ENCODE measurements at places on chromosomes 2 and 18.

- no peak for DNase-seq
Measured at GRCh38 chr18:58285449-58286130, 241.6 kb downstream of the NEDD4L start.

GRCh38 chr2:121653035-121653434 lies 3.8 kb upstream of the CLASP1 start:
- no peak for DNase-seq

DNA sequence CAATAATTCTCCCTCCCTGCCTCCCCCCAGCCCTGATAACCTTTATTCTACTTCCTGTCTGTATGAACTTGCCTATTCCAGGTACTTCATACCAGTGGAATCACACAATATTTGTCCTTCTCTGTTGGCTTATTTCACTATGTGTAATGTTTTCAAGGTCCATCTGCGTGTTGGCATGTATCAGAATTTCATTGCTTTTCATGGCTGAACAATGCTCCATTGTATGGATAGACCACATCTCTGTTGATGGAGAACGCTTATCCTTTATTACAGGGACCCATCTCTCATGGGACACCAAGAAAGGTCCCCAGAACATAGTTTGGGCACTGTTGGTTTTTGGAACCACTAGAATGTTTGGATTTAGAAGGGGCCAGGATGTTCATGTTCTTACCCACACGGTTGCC lies 40.2 kb downstream of the ATOH8 start:
- DNase-seq, result no peak

DNA sequence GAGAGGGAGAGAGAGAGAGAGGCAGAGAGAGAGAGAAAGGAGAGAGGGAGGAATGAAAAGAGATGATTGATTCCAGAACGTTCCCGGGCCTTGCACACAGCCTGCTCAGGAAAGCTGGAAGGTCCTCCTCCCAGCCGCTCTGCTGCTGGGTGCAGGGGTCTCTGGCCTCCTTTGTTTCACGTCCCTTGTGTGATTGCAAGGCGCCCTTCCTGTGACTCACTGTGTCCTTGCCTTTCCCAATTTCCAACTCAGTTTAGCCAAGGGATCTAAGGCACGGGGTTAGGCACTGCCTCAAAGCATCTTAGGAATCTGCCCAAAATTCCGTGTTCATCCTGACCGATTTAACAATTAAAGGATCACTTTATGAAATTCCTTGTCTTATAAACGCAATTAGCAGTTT lies 221.2 kb downstream of the KLHL29 start:
- DNase-seq, result no peak

DNA sequence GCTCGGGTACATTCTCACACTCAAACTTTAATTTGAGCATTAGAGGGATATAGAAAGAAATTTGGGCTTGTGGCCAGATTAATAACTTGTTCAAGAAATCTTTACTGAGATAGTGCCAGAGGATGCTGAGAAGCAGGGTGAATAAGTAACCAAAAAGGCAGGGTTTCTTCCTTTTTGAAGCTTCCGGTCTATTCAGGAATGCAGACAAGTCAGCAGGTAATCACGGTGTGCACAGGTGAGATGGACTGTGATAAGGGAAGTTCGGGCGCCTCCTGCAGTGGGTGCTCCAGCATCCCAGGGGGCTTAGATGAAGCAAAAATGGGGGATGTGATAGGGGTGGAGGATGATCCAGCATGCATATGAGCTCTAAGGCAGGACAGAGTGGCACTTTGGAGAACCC lies 44.9 kb upstream of the CYP1B1 start:
- no peak for DNase-seq

- DNase-seq, result no peak
Measured at GRCh38 chr2:133685636-133686215, 117.5 kb upstream of the NCKAP5 start.

GRCh38 chr2:46344706-46345105 lies 47.5 kb downstream of the EPAS1 start:
- DNase-seq, result no peak

GRCh38 chr2:224948005-224948404 lies 94.3 kb downstream of the DOCK10 start:
- no peak for DNase-seq

GRCh38 chr2:27721884-27722485 lies 49.5 kb upstream of the MRPL33 start:
- DNase-seq, result no peak

- DNase-seq, result no peak
Measured at GRCh38 chr2:9262671-9263171, 56.1 kb downstream of the ASAP2 start.

GRCh38 chr2:36770542-36771287 lies 74.2 kb downstream of the VIT start:
- DNase-seq, result no peak

DNA sequence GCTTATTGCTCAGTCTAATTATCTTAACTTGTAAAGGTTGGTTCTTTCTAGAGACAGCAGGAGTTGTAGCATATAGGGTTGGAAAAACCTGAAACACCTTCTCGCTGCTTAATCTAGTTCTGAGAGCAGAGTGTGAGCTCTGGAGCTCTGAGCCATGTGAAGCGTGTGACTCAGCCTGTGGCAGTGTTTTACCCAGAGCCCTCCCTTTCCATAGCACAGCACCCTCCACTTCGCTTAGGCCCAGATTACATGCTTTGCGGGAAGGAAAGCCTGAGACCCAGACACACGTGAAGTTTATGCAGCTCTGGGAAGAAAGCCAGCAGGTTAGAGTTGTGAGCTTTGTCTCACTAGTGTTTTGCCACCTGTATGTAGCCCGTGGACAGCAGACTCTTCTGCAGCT lies 74.5 kb downstream of the INPP4A start:
- DNase-seq, result no peak

GRCh38 chr18:10422731-10423130 lies 31.7 kb upstream of the APCDD1 start:
- no peak for DNase-seq

DNA sequence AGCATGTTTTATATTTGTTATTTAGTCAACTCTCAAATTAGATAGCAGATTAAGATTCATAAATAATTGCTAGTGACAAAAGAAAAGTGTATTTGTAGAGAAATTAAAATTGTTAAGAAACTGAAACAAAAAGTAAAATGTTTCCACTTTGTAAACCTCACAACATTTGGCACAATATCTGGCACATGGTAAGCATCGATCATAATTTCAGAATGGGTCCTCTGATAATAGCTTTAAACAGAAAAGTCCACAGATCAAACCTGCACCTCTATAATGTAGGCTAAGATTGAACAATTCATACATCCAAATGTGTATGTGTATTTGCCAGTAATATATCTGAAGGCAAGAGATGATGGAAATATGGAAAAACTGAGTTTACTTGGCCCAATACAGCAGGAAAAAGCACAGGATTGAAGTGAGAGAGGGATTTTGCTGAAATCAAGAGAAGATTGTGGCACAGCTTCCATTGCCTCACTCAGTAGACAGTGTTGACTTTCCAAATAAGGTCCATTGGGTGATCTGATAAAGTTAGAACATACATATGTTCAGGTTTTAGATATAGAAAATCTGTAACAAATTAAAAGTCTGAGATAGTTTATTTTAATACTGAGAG lies 39.4 kb downstream of the COBLL1 start:
- DNase-seq, result no peak

DNA sequence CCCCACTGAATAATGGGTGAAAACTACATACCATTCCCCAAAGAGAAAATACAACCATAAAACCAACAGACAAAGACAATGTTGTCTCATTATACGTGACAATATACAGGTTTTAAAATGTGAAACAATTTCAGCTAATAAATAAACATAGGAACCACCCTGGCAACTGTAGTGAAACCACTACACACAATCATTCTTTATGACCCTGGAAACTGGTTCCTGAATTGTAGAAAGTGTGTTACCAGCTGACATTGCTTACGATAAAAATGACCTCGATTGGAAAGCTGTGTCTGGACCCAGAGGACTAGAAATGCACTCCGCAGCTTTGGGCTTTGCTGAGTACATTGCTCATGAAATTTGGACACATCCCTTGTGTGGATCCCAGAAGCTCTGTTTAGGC lies 73.9 kb upstream of the LPIN2 start:
- no peak for DNase-seq

DNA sequence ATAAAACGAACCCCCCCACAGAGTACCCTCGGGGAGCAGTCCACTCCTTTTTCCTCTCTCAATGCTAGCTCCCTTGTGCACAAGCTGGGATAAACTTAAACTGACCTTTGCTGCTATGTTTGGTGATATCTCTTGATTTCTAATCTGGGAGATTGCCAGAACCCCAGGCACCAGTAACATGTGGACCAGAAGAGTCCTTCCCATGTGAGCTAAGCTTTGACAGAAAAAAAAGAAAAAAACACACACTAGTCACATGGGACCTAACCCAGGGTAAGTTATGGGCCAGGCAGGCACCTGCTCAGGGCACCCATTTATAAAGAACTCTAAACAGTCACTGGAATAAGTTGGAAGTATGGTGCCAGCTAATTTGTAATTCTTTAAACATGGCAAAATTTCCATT lies 242.6 kb downstream of the EN1 start:
- no peak for DNase-seq

DNA sequence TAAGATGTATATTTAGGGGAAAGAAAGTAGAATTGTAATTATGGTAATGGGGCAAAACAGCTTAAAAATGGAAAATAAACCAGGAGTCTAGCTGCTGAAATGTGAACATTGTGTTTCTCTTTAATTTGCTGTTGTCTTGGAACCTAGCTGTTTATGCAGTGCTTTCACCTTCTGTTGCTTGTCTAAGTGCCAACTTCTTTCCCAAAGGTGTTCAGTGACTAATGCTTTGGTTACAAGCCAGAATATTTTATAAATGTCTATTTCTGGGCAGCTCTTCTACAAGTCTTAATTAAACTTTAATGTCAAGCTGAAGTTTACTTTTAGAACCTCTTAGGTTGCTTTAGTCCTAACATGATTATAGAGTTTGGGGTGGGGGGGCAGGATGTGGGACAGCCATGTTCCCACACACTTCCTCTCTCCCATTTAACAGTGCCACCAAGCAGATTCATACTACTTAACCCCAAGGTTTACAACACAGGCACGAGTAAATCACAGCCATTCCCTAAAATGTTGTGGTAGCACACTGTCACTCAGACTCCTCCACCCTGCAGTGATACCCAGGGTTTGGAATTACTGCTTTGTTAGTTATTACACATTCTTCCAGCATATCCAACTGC lies 60.6 kb downstream of the ITGA4 start:
- DNase-seq, result no peak

DNA sequence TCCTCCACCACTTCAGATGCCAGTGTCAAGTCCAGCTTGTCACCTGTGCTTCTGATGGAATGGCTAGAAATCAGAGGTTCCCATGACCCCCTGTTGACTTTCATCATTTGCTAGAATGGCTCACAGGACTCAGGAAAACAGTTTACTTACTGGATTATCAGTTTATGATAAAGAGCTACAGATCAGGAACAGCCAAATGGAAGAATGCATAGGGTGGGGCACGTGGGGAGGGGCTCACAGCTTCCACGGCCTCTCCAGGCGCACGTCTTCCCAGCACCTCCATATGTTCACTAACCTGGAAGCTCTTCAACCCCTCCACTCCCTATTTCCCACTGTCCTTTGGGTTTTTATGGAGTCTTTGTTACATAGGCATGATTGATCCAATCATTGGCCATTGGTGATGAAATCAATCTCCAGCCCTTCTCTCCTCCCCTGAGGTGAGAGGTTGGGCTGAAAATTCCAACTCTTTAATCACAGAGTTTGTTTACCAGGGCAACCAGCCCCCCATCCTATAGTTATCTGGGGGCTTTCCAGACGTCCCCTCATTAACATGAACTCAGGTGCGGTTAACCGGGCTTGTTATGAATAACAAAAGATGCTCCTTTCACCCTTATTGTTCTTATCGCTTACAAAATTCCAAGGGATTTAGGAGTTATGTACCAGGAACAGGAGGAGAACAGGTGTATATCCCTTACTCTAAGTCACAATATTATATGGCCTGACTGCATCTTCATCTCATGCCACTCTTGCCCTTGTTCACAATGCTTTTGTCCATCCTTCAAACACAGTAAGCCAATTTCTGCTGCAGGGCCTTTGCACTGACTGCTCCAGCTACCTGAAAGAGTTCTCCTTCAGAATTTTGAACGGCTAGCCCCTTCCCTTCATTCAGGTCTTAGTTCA lies 35.2 kb downstream of the ANXA4 start:
- no peak for DNase-seq

DNA sequence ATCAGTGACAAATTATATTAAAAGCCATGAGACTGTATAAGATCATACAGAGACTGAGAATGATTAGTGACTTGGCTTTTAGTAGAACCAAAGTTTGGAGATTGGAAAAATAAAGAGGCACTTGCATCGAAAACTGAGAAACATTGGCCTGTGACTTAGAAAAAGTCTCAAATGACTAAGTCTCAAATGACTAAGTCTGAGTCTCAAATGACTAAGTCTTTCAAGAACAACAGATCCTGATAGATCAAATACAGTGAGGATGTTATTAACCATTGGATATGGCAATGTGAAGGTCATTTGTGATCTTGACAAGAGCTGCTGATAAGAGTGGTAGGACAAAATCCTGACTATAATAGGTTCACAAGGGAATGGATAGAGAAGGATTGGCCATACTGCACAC lies 135.5 kb upstream of the FANCL start:
- no peak for DNase-seq

- peak; percentile 14 for DNase-seq
Measured at GRCh38 chr18:76875390-76876325, 53.3 kb downstream of the ZNF236 start.

- no peak for DNase-seq
Measured at GRCh38 chr2:33859811-33860461, 260.8 kb upstream of the FAM98A start.

GRCh38 chr2:111030945-111031344 lies 89.8 kb upstream of the BCL2L11 start:
- no peak for DNase-seq

DNA sequence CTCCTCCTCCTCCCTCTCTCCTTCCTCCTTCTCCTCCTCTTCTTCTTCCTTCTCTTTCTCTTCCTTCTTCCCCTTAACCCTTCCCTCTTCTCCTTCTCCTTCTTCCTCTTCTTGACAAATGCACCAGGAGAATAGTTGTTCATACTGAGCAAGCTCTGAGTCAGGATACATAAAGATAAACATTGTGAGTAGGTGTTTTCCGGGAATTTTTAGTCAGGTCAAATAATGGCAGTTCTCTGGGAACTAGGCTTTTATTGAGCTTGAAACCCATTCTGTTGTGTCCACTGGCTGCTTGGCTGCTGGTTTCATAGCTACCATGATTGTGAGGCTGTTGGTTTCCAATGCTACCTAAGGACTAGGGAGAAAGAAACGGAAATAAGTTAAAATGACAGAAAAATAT lies 1144.7 kb upstream of the DDX18 start:
- no peak for DNase-seq

- no peak for DNase-seq
Measured at GRCh38 chr18:6997808-6998207, 119.8 kb downstream of the LAMA1 start.

GRCh38 chr2:238082151-238082550 lies 18.0 kb upstream of the ESPNL start:
- no peak for DNase-seq

- no peak for DNase-seq
Measured at GRCh38 chr2:893311-893710, 57.3 kb upstream of the SNTG2 start.

GRCh38 chr2:180158961-180159360 lies 151.9 kb upstream of the CWC22 start:
- no peak for DNase-seq

GRCh38 chr2:62147610-62148301 lies 48.2 kb upstream of the B3GNT2 start:
- DNase-seq, result no peak

Measured in naive B cell (primary cell).